ENCODE measurements at places on chromosomes 7 and 10. TPM values are rescaled to one million over a fixed set of nuclear protein-coding genes. Genes with fewer than 3 reads are reported as not detected.

Gene ATOH7
- total RNA-seq, result 1.0 TPM

GRCh38 chr7:155791214-155791737 lies 21.0 kb downstream of the SHH start:
- no peak for DNase-seq

Gene HKDC1
- 0.92 TPM for total RNA-seq

DNA sequence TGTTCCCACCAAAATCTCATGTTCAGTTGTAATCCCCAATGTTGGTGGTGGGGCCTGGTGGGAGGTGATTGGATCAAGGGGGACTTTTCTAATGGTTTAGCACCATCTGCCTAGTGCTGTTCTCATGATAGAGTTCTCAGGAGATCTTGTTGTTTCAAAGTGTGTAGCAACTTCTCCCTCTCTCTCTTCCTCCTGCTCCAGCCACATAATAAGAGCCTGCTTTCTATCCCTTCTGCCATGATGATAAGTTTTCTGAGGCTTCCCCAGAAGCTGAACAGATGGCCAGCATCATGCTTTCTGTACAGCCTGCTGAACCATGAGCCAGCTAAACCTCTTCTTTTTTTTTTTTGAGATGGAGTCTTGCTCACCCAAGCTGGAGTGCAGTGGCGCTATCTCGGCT lies 910.6 kb downstream of the KCNMA1 start:
- no peak for DNase-seq

DNA sequence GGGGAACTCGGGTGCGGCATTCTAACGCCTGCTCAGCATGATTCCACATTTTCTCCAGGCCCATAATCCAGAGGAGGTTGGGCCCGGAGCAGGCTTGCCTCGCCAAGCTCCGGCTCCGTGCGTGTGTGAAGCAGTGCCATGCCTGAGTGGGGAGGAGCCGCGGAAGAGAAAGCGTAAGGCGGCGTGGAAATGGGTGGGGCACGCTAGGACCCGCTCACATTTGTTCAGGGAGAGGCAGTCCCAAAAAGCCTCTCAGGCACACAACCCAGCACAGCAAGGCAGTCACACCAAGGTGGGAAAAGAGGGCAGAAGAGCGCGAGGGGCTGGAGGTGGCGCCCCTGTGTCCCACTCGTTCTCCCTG lies 695 bp upstream of the VDAC2 start:
- peak; percentile 33 for DNase-seq

Gene LHFPL3
- total RNA-seq, result 12.0 TPM

DNA sequence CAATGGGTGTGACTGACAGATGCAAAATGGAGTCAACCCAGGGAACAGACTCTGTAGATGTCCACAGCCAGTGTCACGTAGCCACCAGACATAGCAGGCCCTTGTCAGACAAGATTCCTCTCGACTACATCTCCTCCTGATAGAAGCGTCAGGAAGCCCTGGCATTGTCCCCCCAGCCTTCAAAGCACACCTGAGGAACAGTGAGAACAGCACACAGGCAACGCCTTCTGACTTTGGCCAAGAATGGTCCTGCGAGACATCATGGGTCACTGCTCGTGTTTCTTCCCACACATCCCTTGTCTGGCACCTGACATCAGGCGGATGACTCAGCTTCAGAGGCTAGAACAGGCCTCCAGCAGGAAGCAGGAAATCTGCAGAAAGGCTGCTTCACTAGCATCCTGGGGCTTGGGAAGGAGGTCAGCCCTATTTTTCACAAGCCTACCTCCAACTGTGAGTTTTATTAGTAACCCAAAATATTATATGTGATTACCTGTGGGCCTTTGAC lies 52.8 kb upstream of the GPR26 start:
- no peak for DNase-seq

DNA sequence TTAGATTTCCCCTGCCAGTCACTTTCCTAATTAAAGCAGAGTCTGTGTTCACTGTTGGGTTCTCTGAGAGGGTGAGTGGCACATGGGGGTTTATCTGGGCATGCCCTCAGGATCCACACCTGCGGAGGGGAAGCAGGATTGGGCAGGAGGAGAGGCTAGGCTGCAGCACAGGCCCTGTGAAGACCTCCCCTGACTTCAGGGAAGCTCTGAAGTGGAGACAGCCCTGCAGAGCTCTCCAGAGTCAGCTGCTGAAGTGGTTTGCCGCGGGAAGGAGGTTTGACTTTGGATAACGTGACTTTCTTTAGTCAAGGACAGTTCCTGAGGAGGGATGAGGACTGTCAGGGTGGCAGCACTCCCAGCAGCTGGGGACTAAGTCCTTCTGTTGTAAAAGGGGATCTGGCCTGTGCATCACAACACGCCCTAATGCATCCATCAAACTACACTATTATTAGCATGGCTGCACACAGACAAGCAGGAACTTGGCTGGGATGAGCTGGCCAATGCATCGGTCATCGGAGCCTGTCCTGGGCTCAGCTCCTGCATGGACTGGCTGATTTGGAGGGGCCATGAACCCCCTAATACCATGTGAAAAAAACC lies 50.9 kb upstream of the LEP start:
- DNase-seq, result peak; percentile 7

DNA sequence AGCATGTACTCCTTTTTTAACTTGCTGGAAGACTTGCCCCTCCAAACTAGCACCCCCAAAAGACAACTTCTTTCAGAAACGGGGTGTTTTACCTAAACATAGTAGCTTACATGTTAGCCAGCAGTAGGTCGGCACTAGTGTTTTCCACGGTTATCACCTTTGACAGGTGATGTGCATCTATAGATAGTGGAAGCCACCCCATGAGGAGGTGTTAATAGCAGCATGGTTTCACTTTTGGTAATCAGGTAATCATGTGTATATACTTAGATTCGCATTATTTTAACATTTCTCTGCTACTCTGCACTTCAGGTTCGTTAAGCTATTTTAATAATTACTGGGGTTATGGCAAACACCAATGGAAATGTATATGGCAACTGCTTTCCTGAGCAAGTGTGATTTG lies 17.6 kb downstream of the SRI start:
- DNase-seq, result no peak

Gene PNPLA8
- 46.1 TPM for total RNA-seq

- DNase-seq, result no peak
Observed at GRCh38 chr10:12097791-12098190, 29.0 kb downstream of the DHTKD1 start.

GRCh38 chr10:101233863-101234262 lies 4.6 kb upstream of the LBX1 start:
- no peak for DNase-seq

Gene LIPJ
- 0.60 TPM for total RNA-seq

DNA sequence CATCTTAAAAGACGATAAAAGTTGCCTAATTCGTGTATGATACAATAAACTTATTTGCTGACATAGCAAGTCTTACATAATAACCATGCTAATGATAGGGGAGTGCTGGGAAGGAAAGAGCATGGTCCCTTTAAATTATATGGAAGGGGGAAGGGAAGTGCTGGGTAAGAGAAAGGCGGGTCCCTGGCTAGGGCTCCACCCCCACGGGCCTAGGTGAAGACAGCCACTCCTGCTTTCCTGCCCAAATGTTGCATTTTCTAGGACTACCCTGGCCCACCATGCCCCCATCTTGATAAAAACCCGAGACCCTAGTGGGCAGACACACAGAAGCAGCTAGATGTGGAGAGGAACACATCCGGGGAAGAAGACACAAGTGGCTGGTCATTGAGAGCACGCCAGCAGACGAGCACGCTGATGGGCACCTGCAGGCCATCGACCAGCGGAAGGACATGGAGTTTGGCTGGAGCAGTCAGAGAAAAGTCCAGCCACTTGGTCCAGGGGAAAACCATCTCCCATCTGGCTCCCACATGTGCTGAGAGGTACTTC lies 328.7 kb downstream of the ARL4A start:
- DNase-seq, result no peak

DNA sequence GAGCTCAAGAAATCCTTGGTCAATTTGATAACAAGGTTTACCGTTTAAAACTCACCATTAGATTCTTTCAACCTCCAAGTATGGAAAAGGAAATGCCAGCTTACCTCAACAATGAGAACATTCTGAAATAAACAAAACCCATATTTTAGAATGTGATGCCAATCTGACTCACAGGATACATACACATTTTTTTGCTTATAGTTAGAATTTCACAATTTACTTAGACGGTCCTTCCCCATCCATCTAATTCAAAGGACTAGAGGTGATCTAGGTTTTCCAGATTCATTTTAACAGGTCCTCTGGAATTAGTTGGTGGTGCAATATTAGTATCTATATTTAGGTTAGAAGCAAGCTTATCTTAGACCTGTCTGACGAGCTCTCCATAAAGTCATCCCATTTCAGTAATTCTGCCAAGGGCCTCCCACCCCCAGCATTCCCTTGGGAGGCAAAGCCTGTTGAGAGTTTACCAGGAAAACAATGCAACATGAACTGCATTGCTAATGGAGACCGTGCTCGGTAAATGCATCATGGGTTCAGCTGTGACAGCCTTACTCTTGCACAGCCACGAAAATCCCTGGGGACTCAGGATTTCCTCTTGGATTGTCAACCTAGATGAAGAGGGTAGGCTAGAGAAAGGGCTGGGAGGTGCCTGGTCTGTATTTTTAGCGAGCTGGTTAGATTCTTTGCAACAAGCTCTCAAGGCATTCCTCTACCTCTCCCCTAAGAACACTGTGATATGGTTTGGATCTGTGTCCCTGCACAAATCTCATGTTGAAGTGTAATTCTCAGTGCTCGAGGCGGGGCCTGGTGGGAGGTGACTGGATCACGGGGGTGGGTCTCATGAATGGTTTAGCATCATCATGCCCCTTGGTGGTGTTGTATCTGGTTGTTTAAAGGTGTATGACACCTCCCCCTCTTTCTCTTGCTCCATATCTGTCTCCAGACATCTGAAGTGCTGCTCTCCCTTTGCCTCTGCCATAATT lies 93.8 kb downstream of the PRTFDC1 start:
- no peak for DNase-seq

Gene EPO
- total RNA-seq, result not detected

Gene OR9A2
- total RNA-seq, result 4.4 TPM

DNA sequence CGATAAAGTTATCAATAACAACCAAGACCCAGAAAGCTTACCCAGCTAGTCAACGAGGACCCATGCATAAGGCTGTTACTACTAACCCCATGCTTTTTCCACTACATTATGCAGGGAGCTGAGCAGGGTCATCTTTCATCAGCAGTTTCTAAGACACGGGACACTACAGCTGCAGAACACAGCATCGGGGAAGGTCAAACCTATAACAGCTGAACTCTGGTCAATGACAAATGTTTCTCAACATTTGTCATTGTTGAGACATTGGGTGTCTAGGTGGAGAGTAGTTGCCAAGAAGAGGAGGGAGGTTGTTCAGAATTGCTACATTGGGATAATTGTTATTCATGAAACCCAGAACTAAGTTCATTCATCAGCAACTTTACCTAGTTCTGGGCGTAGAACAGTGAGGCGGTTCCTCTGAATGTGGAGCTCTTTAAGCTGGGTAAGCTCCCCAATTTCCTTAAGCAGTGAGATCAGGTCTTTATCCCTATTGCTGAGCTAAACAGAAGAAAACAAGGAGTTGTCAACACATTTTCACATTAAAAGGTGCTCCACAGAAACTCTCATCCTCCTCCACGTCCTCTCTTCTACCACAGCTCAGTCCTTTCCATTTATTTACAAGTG lies 105.6 kb downstream of the ZNF22 start:
- DNase-seq, result no peak

GRCh38 chr7:147145194-147145593 lies 1028.6 kb downstream of the CNTNAP2 start:
- no peak for DNase-seq

Gene PNLIPRP2
- not detected for total RNA-seq

DNA sequence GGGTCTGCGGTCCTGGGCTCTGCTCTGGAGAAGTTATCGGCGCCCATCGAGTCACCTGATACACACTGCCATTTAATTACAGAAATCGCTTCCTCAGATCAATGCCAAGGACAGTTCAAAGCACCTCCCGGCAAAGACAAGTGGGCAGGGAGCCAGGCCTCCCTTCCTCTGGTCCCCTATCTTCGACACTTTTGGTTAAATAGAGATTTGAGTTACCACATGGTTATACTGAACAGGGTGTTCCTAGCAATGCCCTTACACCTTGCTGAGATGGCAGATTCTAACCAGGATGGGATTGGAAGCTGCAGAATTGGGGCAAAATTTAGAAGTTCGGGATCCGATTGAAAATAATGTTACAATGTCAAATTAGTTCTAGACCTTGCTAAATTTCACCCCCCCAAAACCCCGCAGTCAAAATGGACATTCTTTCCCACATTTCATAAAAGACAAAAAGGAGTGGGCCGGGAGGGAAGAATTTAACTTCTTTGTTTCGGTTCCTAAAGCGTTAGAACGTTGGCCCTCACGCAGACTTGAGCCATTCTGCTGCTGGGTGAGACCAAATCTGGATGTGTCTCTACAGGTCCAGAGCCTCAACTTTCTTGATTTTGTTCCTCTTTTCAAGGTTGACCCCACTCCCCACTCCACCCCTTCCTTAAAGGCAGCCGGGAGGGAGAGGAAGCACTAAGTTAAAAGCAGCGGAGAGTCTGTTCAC lies 2.2 kb upstream of the DLX5 start:
- no peak for DNase-seq

Gene FAM20C
- total RNA-seq, result 66.1 TPM

GRCh38 chr10:91167406-91167805 lies 53.1 kb upstream of the PCGF5 start:
- DNase-seq, result no peak
